ENCODE measurements at places on chromosomes 5 and 9.

DNA sequence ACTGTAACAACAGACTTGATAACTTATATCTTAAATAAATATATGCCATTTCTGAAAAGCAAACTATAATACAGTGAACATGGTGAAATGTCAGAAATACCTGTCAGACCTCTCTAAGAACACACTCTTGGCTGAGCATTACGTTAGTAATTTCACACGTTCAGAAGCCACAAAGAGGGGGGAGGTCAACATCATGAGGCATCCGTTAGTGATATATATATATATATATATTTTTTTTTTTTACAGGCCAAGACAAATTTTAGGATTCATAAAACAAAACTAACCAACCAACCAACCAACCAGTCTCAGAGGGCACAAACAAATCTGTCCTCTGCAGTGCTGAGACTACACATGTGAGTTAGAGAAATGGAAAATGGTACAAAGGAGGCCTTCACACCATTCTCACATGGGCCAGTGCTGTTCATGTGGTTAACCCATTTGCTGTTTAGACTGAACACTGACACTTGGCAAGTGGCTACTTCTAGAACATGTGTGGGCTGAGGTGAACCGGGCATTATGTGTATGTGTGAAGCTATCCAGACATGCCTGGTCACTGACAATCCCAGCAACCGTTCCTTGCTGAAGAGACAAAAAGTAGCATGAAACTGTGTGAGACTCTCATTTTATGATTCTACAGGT, 54.5 kb downstream of the ELL2 start:
- DNase-seq: no peak

- DNase-seq: no peak
Observed at GRCh38 chr5:2686321-2687124, 65.0 kb downstream of the IRX2 start.

DNA sequence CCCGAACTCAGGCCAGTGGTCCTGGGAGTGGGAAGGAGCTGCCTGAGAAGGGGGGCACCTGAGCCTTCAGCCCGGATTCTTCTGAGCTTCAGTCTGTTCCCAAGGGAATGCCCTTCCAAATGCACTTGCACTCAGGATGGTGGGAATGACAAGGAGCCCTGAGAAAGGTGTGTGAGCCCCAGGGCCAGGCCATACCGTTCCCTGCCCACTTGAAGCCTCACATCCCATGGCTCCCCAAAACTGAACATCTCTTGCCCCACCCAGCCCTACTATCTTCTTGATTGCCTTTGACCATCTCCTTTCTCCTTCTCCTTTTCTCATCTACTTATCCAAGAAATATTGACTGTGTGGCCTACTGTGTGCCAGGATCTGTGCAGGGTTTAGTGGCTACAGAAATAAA, 84.4 kb upstream of the HSPA9 start:
- no peak for DNase-seq

DNA sequence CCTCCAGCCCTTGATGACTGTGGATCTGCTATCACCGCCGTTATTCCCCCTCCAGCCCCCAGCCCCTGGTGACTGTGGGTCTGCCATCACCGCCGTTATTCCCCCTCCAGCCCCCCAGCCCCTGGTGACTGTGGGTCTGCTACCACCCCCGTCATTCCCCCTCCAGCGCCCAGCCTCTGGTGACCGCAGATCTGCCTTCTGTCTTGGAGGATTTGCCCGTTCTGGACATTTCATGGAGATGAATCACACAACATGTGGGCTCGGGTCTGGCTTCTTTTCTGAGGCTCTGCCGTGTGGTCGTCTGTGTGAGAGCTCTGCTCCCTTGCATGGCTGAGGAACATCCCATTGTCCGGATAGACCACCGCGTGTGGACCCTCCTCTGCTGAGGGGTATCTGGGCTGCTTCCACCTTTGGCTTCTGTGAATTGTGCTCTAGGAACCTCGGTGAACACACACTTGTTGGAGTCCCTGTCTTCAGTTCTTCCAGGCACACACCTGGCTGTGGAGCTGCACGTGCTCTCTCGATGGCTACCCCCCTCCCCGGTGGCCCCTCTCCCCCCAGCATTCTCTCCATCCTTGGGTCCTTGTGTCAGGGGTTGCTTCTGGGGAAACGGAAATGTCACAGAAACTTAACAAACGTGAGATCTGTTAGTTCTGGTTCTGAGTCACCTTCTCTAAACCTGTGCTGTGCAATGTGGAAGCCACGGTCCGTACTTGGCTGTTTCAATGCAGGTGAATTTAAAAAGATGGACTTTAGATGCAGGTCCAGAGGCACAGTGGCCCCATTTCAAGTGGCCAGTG, 105.3 kb upstream of the COL5A1 start:
- no peak for DNase-seq

DNA sequence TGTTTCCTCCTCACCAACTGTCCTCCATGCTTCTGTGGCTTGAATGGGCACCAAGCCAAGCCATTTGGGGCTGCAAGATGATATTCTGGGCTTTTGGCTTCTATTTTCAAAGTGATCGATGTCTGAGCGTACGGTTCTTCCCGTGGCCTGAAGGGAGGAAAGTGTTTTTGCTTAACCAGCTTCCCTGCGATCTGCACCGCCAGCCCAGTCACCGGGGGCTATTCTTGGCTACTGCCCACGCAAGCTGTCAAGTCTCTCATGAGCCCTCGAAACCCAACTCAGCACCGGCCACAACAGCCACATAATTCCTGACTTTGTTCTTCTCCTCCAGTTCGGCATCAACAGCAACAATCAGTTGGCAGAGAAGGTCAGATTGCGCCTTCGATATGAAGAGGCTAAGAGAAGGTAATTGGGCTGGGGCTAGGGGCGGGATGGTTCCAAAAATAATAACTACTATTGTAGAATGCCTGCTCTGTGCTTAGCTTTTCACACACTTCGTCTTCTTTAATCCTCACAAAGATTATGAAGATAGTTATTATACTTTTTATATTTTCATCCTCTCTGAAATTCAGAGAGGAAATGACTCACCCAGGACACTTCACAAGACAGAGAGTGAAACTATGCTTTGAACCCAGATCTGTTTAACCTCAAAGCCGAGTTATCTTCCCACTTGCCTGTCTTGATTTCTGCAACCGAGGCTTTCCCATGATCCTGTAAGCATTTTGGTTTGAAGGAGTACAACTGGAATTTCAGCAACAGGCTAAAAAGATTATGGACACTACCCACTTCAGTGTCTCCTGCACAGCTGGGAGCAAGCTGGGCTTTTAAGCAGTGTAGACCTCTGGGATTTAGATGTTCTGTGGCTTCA, 76.4 kb upstream of the RARS1 start:
- no peak for DNase-seq

DNA sequence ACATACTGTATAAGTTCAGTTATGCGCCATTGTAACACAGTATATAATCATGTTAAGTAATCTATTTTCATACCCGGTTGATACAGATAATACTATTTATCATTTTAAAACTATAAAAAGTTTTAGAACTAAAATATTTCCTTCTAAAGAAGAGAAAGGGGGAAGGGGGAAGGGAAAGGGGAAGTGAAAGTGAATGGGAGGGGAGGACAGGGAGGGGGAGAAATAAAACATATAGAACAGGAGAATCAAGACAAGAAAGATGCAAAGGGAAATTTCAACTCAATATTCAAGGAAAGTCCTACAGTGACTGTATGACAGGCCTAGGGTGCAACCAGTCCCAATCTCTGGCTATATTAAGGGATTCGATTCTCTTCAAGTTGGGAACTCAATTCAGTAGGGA, 1278.8 kb downstream of the MAT2B start:
- no peak for DNase-seq

DNA sequence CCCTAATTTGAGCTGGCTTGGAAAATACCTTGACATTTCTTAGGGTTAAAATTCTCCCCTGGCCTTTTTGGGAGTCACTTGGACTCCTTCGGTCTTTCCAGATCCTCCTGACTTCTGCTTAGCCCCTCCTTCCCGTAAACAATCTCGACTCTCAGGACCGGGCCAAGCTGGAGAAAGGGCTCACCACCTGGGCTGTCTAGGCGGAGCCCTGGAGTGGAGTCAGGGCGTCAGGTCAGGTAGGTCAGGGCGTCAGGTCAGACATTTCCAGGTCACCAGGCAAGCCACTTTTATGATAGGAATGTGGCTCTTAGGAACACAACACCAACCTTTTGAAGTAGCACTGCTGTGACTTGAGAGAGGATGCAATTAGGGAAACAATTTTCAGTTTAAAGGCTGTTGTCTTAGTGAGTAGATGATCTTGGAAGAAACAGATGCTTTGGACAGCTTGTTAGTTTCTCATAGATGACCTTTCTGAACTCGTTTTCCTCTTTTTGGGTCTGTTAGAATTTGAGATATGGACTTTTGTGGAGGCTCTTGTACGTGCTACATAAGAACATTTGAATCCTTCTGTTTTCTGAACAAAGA, 12.8 kb downstream of the OSTF1 start:
- DNase-seq: no peak

GRCh38 chr9:4287386-4287785, 12.5 kb downstream of the GLIS3 start:
- DNase-seq: no peak

GRCh38 chr9:19662213-19662612, 126.6 kb downstream of the SLC24A2 start:
- no peak for DNase-seq

- no peak for DNase-seq
Observed at GRCh38 chr9:86772635-86772993, 174.7 kb downstream of the GAS1 start.

- DNase-seq: no peak
Observed at GRCh38 chr9:113215132-113215531, 5.9 kb downstream of the FKBP15 start.

DNA sequence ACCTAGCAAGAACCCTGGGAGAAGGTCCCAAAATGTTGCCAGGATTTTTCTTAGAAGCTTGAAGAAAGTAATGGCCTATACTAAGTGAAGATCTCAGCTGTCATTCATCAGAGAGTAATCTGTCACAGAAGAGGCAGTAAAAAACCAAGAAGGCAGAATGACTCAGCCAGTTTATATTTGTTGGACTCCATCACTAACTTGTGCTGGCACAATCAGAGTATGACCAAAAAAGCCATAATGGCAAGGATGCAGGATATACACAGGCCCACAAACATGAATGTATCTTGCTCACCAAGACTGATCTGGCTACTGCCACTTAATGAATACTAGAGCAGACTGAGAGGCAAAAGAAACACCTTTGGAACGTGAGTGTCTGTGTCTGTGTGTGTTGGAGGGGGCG, 104.0 kb upstream of the POU5F2 start:
- DNase-seq: no peak

DNA sequence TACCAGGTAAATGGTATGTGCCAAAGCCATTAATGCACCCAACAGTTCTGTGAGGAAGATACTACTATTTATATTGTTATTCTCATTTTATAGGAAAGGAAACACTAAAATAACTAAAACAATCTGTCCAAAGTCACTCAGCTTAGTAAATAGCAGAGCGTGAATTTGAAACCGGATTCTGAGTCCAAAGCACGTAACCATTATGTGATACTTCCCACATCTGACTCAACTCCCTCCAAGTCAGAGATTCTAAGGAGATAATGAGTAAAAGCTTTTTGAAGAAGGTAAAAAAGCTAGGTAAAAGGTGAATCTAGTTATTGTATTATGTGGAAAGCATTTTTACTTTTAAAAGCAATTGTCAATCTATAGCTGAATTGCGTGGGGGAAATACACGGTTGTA, 208.9 kb downstream of the PBX3 start:
- DNase-seq: no peak

DNA sequence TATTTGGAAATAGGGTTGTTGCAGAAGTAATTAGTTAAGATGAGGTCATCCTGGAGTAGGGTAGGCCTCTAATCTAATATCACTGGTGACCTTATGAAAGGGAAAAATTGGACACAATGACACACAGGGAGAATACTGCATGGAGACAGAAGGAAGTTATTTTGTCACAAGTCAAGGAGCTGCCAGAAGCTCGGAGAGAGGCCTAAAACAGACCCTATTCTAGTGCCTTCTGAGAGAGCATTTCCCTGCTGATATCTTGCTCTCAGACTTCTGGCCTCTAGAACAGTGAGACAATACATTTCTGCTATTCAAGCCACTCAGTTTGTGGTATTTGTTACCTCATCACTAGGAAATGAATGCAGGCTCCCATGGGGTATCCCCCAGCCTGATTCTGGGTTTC, 332.9 kb downstream of the CSNK1G3 start:
- no peak for DNase-seq

GRCh38 chr9:94159069-94159939, 75.0 kb downstream of the PTPDC1 start:
- no peak for DNase-seq

DNA sequence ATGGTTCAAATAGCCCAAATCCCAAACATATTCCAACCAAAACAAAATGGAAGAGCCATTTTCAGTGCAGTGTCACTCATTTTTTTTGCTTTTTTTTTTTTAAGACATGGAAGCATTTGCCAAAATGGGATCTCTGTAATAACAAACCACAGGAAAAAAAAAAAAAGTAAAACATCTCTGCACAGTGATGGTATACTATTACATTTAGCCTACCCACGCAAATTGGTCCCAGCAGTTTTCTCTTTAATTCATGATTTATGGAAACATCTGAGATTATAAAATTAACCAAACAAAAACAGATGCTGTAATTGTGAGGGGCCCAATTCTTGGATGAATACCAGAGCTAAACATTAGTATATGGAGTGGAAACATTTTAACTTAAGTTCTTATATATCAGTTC, 566.6 kb downstream of the ZNF608 start:
- DNase-seq: no peak

DNA sequence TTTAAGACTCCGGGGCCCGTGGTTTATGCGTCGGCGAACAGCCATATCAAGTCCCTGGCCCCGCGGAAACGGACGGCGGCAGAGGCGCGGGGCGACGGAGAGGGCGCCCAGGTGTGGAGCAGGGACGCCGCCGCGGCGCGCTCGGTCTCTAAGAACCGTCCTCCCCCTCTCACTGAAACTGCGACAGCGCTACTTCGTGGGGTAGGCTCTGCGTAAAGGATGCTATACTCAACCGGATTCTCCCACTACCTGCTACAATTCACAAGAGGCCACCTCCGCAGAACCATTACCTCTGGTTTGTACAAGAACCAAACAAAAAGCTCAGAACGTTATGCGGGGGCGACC, 404 bp downstream of the MRNIP start:
- no peak for DNase-seq

GRCh38 chr5:149211566-149211965, 60.1 kb upstream of the AFAP1L1 start:
- DNase-seq: no peak

DNA sequence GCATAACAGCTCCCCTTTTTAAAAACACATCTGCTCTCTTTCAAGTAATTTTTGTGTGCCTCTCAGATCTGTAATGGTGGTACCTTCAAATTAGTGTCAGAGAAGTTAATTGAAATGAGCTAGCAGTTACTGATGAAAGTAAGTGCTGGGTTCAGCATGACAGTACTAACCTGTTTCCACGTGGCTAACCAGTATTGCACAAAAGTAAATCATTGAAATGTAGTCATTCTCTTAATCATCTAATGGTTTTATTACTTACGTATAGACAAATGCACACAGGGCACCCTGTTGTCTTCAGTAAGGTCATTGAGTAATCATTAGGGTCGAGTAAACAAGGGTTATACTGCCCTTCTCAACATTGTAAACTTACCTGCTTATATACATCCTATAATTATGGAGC, 157.8 kb upstream of the PRR16 start:
- DNase-seq: no peak

GRCh38 chr9:76643399-76644117, 120.7 kb upstream of the PCA3 start:
- DNase-seq: no peak

- no peak for DNase-seq
Observed at GRCh38 chr5:148202531-148203203, at the start of gene SPINK6. TSS of gene SPINK6 (plus strand) at chr5:148203042. CDS start at chr5:148203097, 55 bp downstream.

- no peak for DNase-seq
Observed at GRCh38 chr5:34484216-34484920, 171.8 kb upstream of the RAI14 start.

All from stimulated activated CD8-positive, alpha-beta memory T cell treated with anti-CD3 and anti-CD28 coated beads, Interleukin-2, amount 100 ng/mL, for 1 hour (primary cell).